ENCODE measurements at places on chromosomes 6 and 20. TPM values are rescaled to one million over a fixed set of nuclear protein-coding genes. Genes with fewer than 3 reads are reported as not detected.

The HLA-DQB2 gene
- total RNA-seq, result 8.1 TPM

The DDX27 gene
- total RNA-seq, result 33.2 TPM

The AGPAT4 gene
- total RNA-seq, result 20.2 TPM

The SLC13A3 gene
- 5.1 TPM for total RNA-seq

The CLVS2 gene
- 0.18 TPM for total RNA-seq

The ESR1 gene
- 9.6 TPM for total RNA-seq

The GPR6 gene
- total RNA-seq, result not detected

The FNDC1 gene
- 0.26 TPM for total RNA-seq
